ENCODE measurements at places on chromosomes 7 and 10. TPM values are rescaled to one million over a fixed set of nuclear protein-coding genes. Genes with fewer than 3 reads are reported as not detected.

DNA sequence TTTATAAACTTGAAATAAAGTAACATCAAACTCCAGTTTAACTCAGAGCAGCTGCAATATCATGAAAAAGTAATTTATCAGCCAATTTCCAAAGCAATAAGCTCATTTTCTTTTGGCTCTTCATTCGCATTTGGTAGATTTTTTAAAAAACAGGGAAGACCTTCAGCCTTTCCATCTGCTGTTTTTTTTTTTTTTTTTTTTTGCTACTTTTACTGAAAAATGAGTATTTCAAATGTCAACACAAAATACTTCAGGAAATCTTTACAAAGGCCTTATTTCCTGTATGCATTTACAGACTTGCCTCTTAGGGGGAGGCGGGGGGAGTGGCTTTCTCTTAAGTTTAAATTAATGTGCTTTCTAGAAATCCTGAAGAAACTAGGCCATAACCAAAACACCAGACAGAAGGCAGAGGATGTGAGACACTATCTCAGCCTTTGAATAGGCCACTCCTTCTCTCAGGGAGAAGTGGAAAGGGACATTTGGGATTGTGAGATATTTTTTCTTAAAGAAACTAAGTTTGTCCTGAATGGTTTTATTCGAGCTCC lies 91.8 kb downstream of the COL28A1 start:
- no peak for DNase-seq

DNA sequence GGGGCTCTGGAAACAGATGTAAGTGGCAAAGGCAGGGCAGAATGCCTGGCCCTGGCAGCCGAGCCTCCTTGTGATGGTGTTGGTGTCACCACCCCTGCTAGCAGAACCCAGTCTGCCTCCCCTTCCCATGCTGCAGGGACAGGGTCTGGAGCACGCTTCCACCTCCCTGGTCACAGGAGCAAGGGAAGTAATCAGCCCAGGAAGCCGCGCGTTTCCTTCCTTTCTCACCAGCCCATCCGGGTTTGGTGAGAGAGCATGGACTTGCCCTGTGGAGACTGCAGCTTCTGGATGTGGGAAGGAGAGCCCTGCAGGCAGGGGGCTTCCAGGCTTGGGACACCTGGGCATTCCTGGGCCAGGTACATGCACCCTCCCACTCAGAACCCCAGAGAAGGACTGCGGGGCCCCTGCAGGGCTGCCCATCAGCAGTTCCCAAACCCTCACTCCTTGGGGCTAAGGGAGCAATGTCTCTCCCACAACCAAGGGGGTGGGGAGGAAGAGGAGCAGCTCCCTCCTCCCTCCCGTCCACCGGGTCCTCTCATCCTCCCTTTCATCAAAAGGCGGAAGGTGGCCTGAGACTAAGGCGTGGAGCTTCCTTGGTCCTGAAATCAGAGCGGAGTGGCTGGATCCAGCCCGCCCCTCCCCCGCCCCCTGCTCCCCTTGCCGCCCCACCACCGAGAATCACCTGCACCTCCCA lies 1.8 kb downstream of the MMRN2 start:
- DNase-seq, result no peak

GRCh38 chr10:72308320-72308987 lies 34.7 kb downstream of the DDIT4 start:
- DNase-seq, result no peak

GRCh38 chr7:98102170-98102569 lies 4.5 kb upstream of the LMTK2 start:
- DNase-seq, result no peak

GRCh38 chr7:91226411-91226810 lies 37.8 kb upstream of the FZD1 start:
- DNase-seq, result no peak

DNA sequence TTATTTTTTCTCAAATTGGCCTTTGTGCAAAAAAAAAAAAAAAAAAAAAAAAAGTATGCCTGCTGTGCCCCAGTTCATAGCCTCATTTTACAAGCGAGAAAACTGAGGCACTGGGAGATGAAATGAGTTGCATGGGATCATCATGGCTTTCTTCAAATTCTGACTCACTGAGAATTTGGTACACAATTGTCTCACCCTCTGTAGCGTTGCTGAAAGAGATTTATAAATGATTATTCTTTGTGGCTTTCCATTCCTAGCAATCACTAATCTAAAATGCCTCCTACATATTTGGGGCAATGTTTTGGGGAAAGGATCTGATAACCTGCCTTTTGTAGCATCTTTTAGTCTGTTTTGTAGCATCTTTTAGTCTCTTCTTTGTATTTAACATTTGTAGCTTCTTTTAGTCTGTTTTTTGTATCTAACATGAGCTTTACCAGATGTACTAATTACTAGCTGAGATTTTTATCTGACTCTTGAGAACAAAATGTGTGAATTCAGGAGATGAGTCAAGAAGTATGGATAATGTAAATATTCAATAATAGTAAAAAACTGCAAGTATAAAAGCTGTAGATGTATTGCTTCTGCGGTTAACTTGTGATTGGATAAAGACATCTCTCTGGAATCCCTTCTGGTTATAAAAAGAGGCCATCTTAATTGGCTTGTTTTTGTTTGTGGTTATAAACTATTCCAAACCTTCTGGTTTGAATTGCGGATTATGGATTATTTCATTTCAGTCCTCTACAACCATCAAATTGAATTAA lies 161.4 kb downstream of the ARID5B start:
- no peak for DNase-seq

DNA sequence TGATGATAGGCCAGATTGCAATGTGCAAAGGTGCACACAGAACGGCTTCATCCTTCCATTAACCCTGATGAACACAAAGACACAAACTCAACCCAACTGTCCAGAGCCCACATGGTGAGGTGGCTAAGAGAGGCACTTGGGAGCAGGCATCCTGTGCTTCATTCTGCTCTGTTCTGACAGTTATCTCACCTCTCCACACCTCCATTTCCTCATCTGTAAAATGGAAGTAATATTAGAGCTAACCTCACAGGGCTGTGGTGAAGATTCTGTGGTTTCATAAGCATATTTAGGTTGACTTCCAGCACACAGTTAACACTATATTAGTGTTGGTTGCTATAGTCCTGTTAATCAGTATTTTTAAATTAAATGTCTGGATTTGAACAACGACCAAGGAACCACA lies 126.3 kb downstream of the TAX1BP1 start:
- DNase-seq, result no peak

Gene WDR86
- total RNA-seq, result 50.2 TPM

All from occipital lobe (tissue), 3 donors.